ENCODE measurements at places on chromosomes 3 and 15.

DNA sequence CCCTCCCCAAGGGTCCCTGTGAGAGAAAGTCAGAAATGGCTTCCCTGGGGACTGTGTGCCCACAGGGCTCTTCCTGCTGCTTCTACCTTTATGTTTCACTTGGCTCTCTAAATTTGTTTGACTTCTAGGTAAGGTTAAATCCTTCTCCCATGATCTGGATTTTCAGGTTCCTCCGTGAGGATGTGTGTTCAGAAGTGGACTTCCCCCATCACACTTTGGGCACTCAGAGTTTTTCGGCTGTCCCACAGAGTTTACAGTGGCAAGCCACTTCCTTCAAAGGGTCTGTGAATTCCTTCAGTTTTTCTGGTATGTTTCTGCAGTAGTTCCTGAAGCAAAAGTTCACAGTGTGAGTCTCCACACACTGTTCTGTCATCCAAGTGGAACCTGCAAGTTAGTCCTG lies 30.9 kb upstream of the RARB start:
- H3K27me3 ChIP-seq: peaks cover 36% of the 10 kb centered on the region
- H3K36me3 ChIP-seq: peaks cover 5% of the 10 kb centered on the region
- no peak for DNase-seq
- H3K4me1 ChIP-seq: peaks cover 14% of the 10 kb centered on the region
- H3K27ac ChIP-seq: no peak overlapping the region

GRCh38 chr3:53255423-53255774 lies 423 bp downstream of the TKT start:
- peak; percentile 72 for DNase-seq
- no peaks in the 10 kb centered on the region for H3K27me3 ChIP-seq
- H3K4me3 ChIP-seq: peak overlapping the region; percentile 92
- no peaks in the 10 kb centered on the region for H3K36me3 ChIP-seq
- peaks cover 27% of the 10 kb centered on the region for H3K4me1 ChIP-seq

DNA sequence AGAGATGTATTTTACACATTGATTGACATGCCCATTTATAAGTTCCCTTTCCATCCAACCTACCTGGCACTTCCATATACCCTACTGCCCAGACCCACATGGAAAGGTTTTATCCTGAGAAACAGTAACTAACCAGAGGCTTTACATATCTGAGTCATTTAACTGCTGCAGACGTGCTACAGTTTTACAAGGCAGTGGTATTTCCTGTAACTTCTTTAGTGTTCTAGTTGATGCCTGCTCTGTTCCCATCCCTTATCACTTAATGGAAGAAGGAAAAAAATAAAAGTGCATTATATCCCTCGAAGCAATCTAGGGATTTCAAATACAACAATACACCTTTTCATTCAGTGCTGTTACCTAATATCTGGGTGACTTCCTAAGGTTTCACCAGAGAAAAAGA lies 107.1 kb downstream of the TMCO5A start:
- no peak overlapping the region for H3K27ac ChIP-seq
- no peak overlapping the region for H3K4me3 ChIP-seq
- DNase-seq: no peak
- H3K36me3 ChIP-seq: no peaks in the 10 kb centered on the region
- peaks cover 15% of the 10 kb centered on the region for H3K4me1 ChIP-seq

DNA sequence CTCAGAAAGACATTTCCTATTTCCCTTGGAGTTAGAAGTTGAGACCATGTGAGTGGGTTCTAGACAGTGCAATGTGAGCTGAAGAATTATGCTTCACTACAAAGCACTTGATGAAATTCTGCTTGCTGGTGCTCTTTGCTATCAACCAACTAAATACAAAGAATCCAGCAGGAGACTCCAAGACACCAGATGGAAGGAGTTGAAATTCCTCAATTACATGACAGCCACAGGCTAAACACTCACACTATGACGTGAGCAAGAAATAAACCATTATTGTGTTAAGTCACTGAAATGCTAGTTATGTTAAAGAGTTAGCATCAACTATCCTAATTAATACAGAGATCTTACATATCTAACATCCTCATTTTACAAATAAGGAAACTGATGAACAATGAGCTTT lies 8.2 kb upstream of the MAP4 start:
- DNase-seq: no peak
- H3K27ac ChIP-seq: peak overlapping the region; percentile 10

DNA sequence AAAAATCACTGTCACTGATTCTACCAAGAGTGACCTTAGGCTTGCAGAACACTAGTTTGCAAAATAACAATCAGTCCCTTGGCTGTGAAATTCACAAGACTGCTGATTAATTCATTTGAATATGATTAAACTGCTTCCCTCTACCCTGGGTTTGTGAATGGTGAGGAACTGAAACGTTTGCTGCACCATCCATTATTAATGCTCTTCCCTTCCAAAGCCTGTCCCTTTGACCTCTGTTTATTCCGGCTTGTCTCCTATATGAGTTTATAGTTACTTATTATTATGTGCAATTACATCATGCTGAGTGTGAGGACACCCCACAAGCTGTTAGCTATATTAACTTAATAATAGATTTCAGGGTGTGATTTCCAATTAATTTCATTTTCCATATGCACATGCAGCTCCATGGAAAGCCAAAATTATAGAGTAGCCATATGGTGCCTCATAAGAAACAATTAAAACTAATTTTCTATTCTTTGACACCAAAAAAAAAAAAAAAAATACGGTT lies 96.5 kb downstream of the SUCLG2 start:
- H3K4me3 ChIP-seq: no peak overlapping the region
- no peaks in the 10 kb centered on the region for H3K27me3 ChIP-seq
- peaks cover 22% of the 10 kb centered on the region for H3K4me1 ChIP-seq
- DNase-seq: no peak
- no peak overlapping the region for H3K27ac ChIP-seq

Data from natural killer cell treated with Interleukin-12 subunit alpha and Interleukin-12 subunit beta and Interleukin-15 and Interleukin-18, amount 100 ng/mL, for 72 hours (primary cell).